ENCODE measurements at places on chromosomes 3 and 15. TPM values are rescaled to one million over a fixed set of nuclear protein-coding genes. Genes with fewer than 3 reads are reported as not detected.

Gene MKRN3
- total RNA-seq: 2.9 TPM

GRCh38 chr3:54843352-54843751 is 84.5 kb downstream of the LRTM1 start:
- DNase-seq: no peak

DNA sequence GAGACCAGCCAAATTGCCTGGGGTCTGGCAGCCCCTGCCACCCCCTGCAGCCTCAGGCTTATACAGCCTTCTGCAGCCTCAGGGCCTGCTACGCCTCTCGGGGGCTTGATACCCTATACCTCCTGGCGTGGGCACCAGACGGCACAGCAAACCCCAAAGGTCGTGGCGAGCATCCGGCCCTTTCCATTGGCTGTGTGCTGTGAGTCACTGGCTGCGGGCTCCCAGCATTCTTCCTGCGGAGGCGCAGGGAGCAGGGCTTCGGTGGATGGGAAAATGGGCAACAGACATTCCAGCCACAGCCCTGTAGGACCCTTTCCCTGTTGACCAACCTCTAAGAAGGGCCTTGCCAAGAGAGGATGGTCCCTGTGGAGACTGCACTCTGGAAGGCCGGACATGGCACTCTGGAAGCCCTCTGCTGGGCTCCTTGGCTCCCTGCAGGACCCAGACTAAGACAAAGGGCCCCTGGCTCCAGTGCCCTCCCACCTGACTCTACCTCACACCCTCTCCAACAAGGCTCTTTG is 59.6 kb downstream of the ITGA11 start:
- DNase-seq: no peak

DNA sequence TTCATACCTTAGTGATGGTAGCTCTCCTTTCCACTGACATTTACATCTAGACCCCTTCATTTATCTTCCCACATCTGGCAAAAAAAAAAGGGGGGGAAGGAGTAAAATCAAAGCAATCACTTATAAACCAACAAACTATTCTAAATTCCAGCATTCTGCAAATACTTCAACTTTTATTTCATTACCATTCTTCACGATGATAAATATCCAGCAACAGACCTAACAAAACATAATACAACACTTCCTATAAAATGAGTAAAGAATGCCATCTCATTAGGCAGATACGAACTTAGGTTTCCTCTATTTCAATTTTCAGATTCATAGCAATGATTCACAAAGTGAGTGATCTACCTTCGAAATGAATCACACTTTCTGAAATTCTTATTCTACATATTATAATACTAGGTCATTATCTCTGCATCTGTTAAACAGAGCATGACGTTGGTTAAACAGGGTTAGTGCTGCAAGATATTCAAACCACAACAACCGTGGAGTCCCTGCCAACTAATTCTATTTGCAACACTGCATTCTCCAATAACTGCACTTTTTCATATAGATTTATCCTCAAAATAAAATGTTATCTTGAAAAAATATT is at the start of gene LRRFIP2:
LRRFIP2 (minus strand) TSS at position 51 of the 595 bp plus-strand sequence. CDS start 25,599 bp downstream, outside the sequence.
- no peak for DNase-seq

DNA sequence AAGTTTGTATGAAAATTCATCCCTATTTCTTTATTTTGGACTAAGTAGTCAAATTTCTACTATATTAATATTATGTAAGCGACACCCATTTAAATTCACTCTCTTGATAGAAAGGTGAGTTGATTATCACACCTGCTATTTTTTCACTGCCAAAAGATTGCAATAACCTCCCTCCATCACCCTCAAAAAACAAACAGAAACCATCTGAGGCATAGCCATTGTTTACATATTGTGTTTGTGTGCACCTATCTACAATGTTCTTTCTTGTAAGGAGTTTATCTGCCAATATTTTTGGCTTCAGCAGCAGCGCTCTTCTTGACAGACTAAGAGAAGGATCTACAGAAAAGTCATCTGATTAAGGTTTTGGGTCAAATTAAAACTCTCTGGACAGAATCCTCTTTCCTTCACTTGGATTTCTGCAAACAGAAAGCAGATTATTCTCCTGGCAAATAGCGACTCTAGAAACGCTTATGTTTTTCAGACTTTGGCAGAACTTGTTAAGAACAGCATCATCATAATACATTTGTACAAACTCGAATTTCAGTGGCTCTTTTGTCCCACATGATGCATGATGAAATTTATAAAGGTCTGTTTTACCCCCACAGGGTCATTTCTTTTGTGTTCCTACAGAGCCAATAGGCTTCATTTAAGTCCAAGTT is 48.6 kb downstream of the KCNMB2 start:
- DNase-seq: no peak

Gene MESP2
- not detected for total RNA-seq

GRCh38 chr3:4410606-4411005 is 56.5 kb downstream of the SUMF1 start:
- DNase-seq: no peak

- DNase-seq: no peak
These were observed 26.6 kb upstream of the SYNPR start for GRCh38 chr3:63251499-63251898.

Gene PLSCR2
- not detected for total RNA-seq

Gene XXYLT1
- total RNA-seq: 6.8 TPM

Gene IL12A
- total RNA-seq: 0.19 TPM

All from activated naive CD8-positive, alpha-beta T cell treated with anti-CD3 and anti-CD28 coated beads, Interleukin-2, amount 10 ng/mL, durations not matched to agents 7 days and 5 days (primary cell).